Activated CD4-positive, alpha-beta T cell treated with anti-CD3 and anti-CD28 coated beads, Interleukin-2, amount 50 U/mL, for 24 hours (primary cell): ENCODE measurements at places on chromosomes 11 and 22.
A peak's percentile ranks its signal among the peaks of the same experiment; 100 is the strongest.

- no peak for DNase-seq
These were observed 12.7 kb downstream of the PRG3 start for GRCh38 chr11:57368106-57368844.

DNA sequence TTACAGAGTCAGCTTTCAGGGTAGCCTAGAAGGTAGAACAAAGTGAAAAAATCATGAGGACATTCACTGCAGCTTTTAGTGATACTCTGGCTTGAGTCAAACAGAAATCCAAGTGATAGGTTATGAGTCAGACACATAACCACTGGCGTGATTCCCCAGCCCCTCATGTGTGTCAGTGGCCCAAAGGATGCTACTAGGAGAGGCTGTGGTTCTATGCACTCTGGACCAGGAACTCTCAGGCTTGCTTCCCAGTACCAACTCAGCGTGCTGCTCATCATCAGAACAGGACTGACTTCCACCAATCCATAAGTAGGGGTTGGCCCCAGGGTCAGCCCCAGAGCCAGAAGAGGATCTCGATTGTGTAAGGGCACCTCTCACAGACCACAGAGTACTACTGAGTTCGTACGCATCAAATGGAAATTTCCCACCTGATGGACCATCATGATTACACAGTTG is 116.8 kb downstream of the MED15 start:
- peak; percentile 33 for DNase-seq

DNA sequence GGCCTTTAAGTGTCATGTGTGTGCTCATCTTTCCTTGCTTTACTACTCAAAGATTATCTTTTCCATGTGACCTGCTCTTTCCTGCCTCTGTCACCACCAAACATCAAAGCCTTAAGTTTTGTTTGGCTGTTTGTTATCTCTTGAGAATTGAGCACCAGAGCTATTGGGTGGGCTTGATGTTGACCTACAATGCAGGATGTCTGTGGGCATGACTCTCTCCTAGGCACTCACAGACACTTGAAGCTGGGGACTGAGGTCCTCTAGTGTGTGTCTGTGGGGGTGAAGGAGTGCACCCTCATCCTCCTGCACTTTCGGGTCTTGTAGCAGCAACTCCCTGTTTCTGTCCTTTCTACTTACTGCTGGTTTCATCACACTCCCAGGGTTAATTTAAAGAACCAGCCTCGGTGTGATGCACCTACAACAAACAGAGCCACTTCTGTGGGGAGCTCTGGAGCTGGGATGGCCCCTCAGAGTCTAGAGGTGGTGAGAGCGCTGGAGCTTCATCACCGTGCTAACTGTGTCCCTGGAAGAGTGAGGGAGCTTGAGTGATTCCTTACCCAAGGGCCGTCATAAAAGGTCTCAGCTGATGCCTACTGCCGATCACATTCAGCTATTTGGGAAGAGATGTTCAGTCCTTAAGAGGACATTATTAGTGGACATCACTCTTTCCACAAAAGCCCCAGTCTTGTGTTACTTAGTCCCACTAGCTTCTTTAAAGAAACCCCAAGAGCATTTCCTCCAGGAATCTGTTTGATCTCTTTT is 56.3 kb downstream of the LRRC74B start:
- DNase-seq = no peak

DNA sequence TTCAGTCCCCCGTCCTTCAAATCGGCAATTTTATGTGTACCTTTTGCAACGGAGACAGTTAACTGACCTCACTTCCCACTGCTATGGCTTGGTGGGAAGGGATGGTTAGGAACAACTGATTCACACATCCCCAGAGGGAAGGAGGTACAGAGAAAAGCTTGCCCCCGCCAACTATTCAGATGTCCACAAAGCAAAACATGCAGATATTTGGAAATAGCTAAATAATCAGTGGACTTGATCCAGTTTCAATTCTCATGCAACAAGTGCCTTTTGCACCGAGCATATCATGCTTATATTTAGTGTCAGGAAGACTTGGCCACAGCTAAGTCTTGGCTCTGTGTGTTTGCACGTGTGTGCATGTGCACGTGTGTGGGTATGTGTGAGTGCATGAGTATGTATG is 144.6 kb downstream of the SNX19 start:
- DNase-seq = no peak

GRCh38 chr11:110711776-110712658 is at the start of gene ARHGAP20:
TSS of gene ARHGAP20 (minus strand) at chr11:110712437. CDS start at chr11:110712231, 206 bp downstream.
- DNase-seq = no peak

GRCh38 chr11:30350384-30350783 is 27.5 kb downstream of the ARL14EP start:
- no peak for DNase-seq

GRCh38 chr22:43241138-43241597 is 54.2 kb upstream of the TTLL12 start:
- DNase-seq = no peak

DNA sequence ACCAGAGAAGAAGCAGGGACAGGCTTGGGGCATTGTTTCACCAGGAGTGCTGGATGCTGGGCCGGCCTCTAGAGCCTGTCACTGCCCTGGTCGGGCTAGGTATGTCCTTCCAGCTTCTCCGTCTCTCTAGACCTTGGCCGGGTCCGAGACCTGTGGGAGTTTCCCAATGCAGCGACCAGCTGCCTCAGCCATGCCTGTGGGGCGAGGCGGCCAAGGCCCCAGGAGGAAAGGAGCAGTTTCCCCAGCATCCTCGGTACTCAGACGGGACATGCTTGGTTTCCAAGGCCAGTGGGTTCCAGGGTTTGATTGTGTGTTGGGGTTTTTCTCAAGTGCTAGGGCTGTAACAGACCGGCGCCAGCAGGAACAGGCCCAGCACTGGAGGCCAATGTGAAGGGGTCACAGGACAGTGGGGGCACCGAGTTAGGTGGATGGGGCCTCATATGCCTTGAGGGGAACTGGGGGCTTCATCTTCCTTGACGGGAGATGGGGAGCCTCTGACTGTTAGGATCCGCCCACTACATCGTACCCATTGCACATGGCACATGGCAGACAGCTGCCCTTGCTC is 339.0 kb downstream of the TBC1D22A start:
- no peak for DNase-seq
